ENCODE measurements at places on chromosomes 3 and 15. TPM values are rescaled to one million over a fixed set of nuclear protein-coding genes. Genes with fewer than 3 reads are reported as not detected.

DNA sequence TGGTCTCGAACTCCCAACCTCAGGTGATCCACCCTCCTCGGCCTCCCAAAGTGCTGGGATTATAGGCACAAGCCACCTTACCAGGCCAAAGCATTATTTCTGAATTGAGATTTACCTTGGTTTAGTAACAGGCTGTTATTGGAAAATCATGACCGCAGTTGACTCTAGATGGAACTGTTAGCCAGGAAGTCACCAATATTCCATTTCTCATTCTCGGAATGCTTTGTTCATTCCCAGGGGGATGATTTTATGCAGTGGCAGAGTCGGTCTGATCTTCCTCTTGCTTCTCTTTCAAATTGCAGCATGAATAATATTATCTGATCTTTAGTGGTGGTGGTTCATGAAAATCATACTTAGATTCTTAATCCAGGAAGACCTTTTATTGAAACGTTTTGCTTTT is 195.5 kb upstream of the MBNL1 start:
- DNase-seq: no peak

- no peak for DNase-seq
These were observed 333.0 kb upstream of the SEMA6D start for GRCh38 chr15:47384341-47384740.

DNA sequence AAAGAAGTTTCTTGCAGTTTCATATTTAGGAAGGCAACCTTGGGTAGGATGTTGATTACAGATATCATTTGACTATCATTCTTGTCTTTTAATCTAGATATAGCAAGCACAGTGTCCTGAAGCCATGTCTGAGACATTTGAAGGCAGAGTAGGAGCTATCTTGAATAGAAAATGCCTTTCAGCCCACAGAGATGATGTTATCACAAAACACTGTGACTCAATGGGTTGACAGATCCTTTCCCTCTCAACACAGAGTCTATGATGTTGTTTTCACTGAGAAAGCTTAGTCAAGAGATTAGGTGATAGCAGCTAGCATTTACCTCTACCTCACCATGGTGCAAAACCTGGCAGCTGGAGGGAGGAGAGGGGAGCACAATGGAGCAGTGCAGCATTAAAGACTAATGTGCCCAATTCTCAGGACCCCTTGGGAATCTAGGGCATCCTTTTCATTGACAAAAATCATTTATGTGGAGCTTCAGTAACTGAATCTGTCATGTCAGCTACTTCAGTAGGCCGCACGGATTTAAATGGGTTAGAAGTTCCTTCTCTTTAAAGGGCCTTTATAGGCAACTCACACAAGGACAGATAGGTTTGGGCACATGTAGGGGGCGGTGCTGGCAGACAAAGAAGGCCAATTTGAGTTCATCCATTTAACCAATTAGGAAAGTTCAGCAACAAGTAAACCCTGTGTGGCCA is 121.8 kb downstream of the AGBL1 start:
- DNase-seq: no peak

DNA sequence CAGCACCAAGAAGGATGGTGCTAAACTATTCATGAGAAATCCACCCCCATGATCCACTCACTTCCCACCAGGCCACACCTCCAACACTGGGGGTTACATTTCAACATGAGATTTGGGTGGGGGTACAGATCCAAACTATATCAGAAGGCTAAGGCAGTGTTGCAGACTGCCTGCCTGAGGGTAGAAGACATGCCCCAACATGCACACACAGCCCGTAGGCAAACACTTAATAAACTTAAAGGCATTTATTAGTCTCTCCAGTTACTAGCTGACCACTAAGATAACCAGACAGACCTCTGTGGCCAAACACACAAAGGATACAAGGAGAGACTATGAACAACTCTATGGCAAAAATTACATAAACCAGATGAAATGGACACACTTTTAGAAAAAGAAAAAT is 10.2 kb downstream of the FAM162A start:
- DNase-seq: no peak

The SLC22A13 gene
- polyA plus RNA-seq: not detected
